Myocyte (in vitro differentiated cells): ENCODE measurements at places on chromosomes 13 and 19. TPM values are rescaled to one million over a fixed set of nuclear protein-coding genes. Genes with fewer than 3 reads are reported as not detected.

- no peak for DNase-seq
These were observed 14.9 kb upstream of the GRTP1 start for GRCh38 chr13:113378825-113379224.

DNA sequence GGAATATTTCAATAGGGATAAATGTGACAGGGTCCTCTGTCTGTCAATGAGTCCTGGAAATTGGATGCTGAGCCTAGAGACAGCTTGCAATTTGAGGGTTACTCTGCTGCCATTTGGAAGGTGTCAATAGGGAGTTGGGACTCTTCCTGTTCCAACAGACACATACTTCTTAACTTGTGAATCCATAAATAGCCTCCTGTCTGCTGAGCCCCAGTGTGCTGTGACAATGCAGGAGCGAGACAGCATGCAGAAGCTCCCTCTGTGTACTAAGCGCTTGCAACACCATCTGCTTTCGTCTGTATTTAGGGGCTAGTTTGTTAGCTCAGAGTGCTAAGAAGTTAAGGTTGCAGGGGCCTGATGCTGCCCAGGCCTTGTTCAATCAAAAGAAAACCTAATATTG is 58.5 kb upstream of the GPR12 start:
- DNase-seq: no peak

DNA sequence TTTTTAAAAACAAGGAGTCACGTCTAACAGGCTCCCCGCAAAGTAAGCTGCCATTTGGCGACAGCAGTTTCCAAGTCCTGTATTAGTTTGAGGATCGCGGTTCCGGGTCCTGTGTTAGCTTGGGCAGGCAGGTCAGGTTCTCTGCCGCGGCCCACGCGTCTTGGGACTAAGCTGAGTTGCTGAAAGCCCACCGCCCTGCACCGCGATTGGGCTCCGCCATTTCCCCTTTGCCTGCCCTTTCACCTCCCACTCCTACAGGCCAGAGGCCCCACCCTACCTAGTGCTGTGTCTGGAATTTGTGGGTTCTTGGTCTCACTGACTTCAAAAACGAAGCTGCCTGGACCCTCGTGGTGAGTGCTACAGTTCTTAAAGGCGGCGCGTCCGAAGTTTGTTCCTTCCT is 6.8 kb downstream of the PARP4 start:
- DNase-seq: no peak

Gene ARL11
- not detected in 2 replicates for total RNA-seq

GRCh38 chr19:10538204-10538983 is 5.3 kb upstream of the ATG4D start:
- no peak for DNase-seq

DNA sequence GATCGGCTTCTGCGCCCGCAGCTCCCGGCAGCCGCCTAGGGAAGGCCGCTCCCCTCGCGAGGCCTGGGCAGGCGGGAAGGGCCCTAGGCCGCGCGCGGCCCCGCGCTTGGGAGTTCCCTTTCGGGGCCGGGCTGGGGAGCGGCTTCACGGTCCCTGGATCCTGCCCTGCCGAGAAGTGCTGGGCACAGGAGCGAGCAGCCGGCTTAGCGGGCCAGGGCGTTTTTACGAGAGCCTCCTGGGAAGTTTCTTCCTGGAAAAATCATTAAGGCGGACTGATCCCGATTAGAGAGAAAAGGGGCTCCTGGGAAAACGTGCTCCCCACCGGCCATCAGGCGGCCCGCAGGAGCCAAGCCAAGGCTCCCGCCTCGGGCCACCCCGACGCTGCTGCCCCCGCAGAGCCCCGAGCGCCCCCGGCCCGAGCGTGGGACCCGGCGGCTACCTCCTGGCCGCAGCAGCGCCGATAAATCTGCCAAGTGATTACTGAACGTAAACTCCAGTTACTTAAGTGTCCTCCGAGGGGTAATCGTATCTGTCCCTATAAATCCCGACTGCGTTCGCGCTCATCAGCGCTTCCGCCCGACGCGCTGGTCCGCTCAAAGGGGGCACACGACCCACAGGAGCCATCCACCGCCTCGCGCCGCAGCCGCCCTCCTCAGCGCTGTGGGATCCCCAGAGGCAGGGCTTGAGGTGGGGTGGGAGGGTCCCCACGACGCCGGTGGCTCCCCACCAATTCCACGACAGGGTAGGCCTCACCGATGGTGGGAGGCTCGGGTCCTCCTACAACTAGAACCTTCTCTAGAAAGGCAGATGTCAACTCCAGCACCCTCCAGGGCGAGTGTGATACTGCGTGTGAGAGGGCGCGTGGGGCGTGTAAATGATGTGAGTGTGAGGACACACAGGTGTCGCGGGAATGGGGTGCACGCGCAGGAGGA is 2.8 kb downstream of the ZIC5 start:
- no peak for DNase-seq

DNA sequence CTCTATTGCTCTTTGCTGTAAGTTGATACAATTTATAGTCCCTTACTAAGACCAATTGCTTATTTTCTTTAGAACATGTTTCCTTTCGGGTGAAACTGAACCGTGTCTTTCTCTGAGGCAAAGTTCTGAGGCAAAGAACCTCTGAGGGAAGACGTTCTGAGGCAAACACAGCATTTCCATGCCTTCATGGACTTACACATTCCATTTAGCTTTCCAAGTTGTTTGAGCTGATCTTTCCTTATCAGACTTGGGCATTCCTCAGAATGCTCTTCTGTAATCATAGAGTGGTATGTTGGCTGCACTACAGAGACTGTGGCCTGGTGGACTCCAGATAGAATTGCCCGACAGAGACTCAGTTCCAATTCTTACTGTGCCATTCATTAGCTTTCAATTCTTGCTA is 579.1 kb downstream of the KCTD12 start:
- DNase-seq: peak; percentile 30

DNA sequence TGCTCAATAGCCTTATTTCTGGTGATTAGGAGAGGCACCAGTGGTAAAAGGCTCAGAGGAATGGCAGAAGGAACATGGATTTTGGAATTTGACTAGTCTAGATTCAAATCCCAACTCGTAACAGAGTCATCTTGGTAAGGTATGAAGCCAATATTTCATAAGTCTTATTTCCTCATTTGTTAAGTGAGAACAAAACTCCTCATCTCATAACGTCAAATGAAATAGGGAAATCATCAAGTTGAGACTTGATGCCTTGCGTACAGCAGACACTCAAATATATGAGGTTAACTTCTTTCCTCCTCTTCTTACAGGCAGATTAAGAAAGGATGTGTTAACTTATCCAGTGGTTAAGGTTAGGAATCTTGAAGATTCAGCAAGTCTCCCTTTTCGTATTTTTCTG is 189.2 kb downstream of the DLEU7 start:
- no peak for DNase-seq

Gene FFAR1
- total RNA-seq: not detected in 2 replicates

DNA sequence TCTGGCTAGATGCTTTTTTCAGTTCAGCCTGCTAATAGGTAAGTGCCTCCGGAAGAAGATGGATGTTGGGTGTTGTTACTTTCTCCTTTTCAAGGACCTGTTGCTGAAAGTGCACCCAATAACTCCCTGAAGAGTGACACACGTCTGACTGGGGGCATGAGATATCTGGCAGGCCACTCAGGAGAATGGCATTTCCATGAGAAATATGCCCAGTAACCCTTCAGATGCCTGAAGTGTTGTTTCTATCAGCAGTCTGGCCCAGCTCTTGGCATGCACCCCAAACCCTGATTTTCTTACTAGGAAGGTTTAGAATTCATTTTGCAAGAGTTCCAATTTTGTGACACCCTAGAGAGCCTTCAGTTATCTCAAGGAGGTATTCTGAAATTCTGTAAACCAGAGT is 71.5 kb downstream of the ARHGAP35 start:
- no peak for DNase-seq

- DNase-seq: no peak
These were observed 6.0 kb upstream of the ZNF614 start for GRCh38 chr19:52034051-52034728.

Gene MUC16
- total RNA-seq: not detected in 2 replicates

DNA sequence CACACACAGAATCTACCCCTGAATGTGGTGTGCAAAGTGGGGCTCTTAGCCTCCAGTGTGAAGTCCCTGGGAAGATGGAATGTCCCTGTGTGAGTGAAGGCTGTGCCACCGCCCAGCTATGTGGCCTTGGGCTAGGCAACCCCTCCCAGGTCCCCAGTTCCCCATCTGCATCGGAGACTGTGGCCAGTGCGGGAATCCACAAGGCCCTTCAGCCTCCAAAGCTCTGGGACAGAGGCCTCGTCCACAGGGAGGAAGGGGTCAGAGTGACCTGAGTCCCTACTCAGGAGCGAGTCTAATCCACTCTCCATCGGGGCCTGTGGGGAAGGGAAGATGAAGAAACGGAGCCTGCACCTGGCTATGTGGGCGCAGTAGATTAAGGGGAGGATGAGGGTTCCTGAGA is 19.3 kb upstream of the KIR3DL3 start:
- DNase-seq: no peak

DNA sequence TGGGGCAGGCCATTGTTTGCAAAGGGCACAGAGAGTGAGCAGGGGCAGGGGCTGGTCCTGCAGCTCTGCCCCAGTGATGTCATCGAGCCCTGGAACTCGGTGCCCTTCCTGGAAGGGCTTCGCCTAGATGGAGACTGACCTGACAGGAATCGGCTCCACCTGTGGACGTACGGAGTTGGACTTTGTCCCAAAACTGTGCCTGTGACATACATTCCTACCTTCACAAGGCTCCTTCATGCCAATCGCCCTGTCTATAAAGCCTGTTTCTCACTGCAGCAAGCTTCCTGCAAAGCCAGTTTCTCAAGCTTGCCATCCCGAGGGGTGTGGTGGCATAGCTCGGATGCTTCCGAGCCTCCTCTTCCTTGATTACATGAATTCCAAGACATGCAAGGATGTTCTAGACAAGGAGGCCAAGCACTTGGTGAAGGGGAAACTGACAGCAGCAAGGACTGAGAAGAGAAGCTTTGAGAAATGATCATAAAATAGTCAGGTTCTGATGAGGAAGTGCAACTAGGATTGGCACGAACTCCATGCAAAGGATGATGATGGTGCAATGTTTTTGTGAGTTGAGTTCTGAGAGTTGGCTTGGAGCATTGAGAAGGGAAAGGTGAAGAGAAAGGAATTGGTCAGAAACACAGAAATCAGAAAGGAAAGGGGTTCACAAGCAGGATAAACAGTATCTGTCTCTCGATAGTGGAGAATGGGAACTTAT is 73.6 kb upstream of the STK24 start:
- DNase-seq: no peak

DNA sequence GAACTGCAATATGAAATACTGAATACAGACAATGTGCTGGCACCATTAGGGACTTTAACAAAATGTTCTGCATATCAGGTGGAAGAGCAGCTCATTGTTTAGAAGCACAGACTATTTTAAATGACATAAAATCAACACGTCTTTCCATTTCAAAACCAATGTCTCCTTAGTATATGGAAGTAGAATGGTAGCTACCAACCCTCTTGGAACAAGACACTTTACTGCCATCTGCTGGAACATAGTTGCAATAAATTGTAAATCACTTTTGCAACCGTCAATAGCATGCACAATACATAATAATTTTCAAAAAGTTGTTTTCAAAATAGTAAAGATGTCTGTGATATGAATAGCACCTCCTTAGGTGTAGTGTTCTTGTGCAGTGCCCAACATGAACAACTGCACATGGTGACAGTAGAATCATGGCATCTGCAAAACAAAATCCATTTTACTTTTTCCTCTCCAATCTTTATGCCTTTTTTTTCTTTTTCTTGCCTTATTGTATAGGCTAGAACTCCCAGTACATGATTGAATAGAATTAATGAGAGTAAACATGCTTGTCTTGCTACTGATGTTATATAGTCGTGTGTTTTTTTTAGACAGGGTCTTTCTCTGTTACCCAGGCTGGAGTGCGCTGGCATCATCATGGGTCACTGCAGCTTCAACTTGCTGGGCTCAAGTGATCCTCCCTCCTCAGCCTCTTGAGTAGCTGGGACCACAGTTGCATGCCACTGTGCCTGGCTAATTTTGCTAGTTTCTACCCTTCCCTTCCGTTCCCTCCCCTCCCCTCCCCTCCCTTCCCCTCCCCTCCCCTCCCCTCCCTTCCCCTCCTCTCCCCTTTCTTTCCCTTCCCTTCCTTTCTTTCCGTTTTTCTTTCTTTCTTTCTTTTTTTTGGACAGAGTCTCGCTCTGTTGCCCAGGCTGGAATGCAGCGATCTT is 7.8 kb upstream of the LYPD5 start:
- peak; percentile 52 for DNase-seq

DNA sequence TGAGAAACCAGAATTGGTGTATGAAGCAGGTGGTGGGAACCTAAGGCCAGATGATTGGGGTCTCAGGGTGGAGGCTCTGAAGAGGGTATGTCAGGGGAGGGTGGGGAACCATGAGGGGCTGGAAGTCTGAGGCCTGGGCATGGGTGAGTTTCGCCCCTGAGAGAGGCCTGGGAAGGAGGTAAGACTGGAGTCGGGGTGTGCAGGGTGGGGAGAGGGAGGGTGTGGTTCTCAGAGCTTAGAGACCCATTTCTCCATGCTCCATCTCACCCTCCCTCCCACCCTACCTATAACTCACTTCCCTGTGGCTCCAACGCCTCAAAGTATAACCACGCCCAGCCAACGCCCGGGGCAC is 1.0 kb upstream of the KLHL26 start:
- DNase-seq: no peak

- no peak for DNase-seq
These were observed 28.6 kb downstream of the PRAM1 start for GRCh38 chr19:8473648-8474476.

GRCh38 chr13:108352599-108352998 is 83.1 kb downstream of the TNFSF13B start:
- peak; percentile 4 for DNase-seq
